Stimulated activated CD4-positive, alpha-beta T cell treated with anti-CD3 and anti-CD28 coated beads, Interleukin-12 subunit alpha, Interleukin-12 subunit beta, amount 100 ng/mL, for 4 hours (primary cell): ENCODE measurements at places on chromosomes 3 and 15.

- no peak for DNase-seq
These were observed 5.5 kb downstream of the AP3S2 start for GRCh38 chr15:89888214-89888804.

- DNase-seq = no peak
These were observed 161.3 kb upstream of the ATP11B start for GRCh38 chr3:182632077-182632393.

GRCh38 chr3:187748050-187748481, 2.8 kb upstream of the BCL6 start:
- DNase-seq = peak; percentile 87

GRCh38 chr3:180989291-180990163, at the start of gene DNAJC19:
DNAJC19 (minus strand) TSS chr3:180989736; CDS start chr3:180989602, 134 bp downstream.
- DNase-seq = peak; percentile 81

GRCh38 chr3:131690800-131691199, 188.0 kb upstream of the MRPL3 start:
- DNase-seq = no peak

DNA sequence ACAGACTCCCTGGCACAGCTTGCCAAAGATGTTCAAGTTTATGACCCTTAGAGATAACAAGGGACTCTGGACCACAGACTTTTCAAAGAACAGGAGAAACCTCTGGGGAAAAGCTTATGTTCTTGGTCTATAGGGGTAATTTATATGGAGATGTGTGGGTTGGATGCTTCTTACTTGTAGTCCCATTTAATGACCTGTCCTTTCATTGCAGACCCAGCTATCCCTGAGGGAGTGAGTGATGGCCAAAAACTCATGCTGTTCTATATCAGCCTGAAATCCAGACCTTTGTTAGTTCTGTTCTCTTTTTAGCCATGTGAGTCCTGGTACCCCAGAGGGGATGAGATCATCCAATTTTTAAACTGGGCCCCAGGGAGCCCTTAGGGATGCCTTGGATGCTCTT, 43.7 kb upstream of the MRPL3 start:
- DNase-seq = no peak

GRCh38 chr15:52424856-52425431, 103.7 kb downstream of the MYO5A start:
- no peak for DNase-seq

GRCh38 chr3:107739227-107739626, 216.5 kb downstream of the BBX start:
- DNase-seq = no peak

DNA sequence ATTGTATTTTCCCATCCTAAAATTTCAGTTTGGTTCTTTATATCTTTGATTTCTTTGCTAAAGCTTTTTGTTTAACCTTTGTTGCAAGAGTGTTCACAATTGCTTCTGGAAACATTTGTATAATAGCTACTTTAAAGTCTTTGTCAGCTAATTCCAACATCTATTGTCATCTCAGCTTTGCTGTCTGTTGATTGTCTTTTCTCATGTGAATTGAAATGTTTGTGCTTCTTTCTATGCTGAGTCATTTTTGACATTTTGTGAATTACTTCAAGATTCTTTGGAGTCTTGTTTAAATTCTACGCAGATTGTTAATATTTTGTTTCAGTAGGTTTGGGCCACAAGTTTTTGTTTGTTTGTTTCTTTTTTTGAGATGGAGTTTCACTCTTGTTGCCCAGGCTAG, 73.2 kb downstream of the SUCNR1 start:
- no peak for DNase-seq

- no peak for DNase-seq
These were observed 242.0 kb upstream of the MRPL3 start for GRCh38 chr3:131744765-131745164.

- no peak for DNase-seq
These were observed 1043.5 kb upstream of the ALCAM start for GRCh38 chr3:104323226-104323625.

DNA sequence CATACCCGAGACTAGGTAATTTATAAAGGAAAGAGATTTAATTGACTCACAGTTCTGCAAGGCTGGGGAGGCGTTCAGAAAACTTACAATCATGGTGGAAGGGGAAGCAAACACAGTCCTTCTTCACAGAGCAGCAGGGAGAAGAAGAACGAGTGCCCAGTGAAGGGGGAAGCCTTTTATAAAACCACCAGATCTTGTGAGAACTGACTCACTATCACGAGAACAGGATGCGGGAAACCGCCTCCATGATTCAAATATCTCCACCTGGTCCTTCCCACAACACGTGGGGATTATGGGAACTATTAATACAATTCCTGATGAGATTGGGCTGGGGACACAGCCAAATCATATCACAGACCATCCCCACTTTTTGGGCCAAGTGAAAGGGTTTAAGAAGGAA, 58.8 kb upstream of the CTXND1 start:
- DNase-seq = no peak

GRCh38 chr3:39665441-39665840, 144.0 kb upstream of the MYRIP start:
- DNase-seq = no peak

DNA sequence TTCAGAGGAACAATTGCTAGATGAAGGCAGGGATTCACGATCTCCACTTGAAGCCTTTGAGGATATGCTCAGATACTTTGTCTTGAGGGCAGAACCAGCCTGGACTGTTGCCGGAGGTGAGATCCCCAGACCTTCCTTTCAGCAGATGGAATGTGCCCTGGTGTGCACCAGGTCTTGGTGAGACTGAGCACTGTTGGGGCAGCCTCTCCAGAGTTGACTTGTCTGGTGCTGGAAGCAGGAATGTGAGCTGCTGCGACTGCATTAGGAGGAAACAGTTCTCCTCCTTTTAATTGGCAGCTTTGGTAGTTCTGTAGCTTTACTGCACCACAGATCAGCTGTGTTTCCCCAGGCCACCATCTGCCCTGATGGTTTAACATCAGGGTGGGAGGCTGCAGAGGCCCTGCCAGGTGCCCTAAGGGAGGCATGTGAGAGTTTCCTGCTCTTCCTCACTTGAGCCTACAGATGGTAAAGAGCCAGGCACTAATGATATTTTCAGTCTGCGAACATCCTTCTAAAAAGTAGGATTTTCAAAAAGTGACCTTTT, 58.5 kb downstream of the CTDSPL start:
- no peak for DNase-seq

DNA sequence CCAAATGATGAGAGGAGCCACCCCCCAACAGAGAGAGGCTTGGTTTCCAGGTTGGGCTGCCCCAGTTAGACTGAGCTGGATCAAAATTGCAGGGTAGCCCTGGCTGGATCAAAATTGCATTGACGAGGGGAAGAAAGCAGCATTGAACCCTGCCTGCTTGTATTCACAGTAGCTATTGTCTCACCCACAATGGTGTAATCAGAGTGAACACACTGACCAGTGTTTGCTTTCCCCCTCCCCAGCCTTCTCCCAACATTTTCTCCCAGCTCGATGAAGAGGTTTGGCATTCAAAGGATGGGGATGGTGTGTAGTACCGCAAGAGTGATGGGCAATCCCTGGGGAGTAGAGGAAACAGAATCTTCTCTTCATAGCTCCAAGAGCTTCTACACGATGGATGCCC, 223.8 kb downstream of the ADAMTS9 start:
- no peak for DNase-seq

- no peak for DNase-seq
These were observed 1129.6 kb downstream of the OTOL1 start for GRCh38 chr3:162626172-162626571.

DNA sequence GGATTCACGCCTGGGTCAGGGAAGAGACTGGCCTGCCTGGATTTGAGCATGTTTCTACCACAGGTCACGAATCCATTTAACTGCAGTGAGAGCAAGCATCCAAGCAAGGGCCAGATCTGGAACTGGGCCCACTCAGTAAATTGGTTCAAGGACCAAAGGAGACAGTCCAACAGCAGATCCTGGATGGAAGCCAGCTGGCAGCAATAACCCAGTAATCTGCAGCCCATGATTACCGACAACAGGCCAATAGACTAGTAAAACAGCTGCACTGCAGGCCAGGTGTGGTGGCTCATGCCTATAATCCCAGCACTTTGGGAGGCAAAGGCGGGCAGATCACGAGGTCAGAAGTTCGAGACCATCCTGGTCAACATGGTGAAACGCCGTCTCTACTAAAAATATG, 11.8 kb downstream of the SAMD7 start:
- DNase-seq = no peak
